Activated effector memory CD4-positive, alpha-beta T cell treated with anti-CD3 and anti-CD28 coated beads, Interleukin-2, amount 50 U/mL, for 16 hours (primary cell): ENCODE measurements at places on chromosomes 3 and 15.

DNA sequence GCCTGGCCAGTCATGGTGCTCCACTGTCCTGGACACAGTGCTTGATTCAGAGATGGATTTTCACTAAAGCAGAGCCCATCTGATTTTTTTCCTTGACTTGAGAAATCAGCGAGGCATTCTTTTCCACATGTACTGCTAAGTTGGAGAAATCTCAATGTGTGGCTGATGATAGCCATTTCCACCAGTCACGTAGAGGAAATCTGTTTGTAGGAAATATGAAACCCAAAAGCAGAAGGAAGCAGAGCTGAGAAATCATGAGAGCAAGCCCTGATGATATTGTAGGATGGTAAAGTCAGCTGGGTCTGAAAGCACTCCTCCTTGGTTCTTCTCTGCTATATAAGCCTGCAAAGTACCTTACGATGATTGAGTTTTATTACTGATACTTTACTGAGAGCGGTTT is 1233.4 kb downstream of the ROBO2 start:
- DNase-seq, result no peak

- DNase-seq, result no peak
Observed at GRCh38 chr3:80788914-80789313, 972.5 kb downstream of the GBE1 start.

GRCh38 chr15:98616397-98616796 is 31.9 kb upstream of the IGF1R start:
- DNase-seq, result no peak

DNA sequence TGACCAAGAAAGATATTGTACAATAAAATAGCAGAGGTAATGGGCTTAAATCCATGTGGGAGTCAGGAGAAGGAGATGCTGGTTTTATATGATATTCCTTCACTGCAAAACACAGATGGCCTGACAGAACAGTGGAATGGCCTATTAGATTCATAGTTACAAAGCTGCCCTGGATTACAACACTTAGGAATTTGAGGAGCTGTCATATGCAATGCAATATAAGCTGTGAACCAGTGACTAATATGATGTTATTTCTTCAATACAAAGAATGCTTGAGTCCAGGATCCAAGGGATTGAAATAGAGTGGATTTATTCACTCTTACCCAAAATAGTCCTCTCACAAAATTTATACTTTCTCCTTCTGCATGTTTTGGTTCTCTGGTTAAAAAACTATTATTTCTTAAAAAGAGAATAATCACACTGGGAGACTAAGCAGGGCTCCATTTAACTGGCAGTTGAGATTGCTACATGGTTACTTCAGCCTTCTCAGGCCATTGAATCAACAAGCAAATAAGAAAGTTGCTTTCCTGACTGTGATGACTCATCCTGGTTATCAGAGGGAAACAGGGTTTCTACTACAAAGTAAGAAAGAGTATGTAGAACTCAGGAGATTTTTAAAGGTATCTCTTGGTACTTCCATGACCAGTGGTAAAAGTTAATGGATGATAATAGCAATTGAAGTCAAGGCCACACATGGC is 79.8 kb upstream of the ZPLD1 start:
- no peak for DNase-seq

- DNase-seq, result no peak
Observed at GRCh38 chr15:37032091-37032775, 68.1 kb downstream of the MEIS2 start.

- no peak for DNase-seq
Observed at GRCh38 chr3:178982137-178982536, 89.5 kb downstream of the ZMAT3 start.

GRCh38 chr15:69025320-69025719 is 10.8 kb downstream of the NOX5 start:
- no peak for DNase-seq

DNA sequence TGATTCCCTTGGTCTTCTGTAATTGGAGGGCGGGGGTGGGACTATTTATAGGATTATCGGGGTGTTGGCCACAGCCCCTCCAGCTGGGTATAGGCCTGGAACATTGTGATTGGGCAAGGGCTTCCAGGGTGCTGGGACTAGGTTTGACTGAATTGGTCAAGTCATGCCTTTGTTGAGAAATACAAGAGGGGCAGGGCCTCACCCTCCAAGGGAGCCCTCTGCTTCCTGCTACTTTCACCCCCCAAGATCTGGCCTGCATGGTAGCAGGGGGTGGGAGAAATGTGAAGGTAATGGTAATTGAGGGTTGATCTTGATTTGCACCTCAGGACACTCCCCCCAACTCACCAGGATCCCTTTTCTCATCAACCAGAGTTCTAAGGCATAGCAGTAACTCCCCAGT is 25.2 kb downstream of the TRIM71 start:
- no peak for DNase-seq

DNA sequence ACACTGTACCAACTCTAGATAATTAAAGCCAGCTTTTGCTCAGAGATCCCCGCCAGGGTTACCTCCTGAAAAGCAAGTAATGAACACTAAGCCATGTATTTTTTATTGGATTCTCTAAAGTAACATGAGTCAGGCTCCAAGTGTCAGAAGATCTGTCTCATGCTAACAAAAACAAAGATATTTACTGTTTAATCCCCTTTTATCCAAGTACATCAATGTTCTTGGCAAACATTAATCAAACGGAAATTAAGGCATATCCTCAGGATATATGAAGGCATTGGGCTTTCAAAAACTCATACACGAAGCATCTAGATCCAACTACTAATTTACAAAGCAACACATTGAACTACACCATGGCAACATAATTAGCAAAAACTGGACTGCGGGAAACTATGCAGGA is 37.2 kb downstream of the MYO5A start:
- no peak for DNase-seq

DNA sequence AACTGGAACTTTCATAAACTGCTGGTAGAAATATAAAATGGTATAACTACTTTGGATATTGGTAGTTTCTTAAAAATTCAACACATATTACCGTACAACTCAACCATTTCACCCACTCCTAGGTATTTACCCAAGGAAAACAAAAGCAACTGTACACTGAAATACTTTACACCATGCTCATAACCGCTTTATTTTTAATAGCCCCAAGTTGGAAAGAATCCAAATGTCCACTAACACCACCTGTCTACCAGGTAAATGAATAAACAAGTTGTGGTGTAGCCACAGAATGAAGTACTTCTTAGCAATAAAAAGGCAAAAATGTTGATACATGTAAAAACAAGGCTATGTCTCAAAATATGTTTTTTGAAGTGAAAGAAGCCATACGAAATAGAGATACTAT is 215.9 kb upstream of the PEX5L start:
- no peak for DNase-seq

- DNase-seq, result peak; percentile 73
Observed at GRCh38 chr15:64151727-64152506, at the start of gene SNX22. SNX22 (plus strand) TSS chr15:64151731; CDS start chr15:64151776, 45 bp downstream.

DNA sequence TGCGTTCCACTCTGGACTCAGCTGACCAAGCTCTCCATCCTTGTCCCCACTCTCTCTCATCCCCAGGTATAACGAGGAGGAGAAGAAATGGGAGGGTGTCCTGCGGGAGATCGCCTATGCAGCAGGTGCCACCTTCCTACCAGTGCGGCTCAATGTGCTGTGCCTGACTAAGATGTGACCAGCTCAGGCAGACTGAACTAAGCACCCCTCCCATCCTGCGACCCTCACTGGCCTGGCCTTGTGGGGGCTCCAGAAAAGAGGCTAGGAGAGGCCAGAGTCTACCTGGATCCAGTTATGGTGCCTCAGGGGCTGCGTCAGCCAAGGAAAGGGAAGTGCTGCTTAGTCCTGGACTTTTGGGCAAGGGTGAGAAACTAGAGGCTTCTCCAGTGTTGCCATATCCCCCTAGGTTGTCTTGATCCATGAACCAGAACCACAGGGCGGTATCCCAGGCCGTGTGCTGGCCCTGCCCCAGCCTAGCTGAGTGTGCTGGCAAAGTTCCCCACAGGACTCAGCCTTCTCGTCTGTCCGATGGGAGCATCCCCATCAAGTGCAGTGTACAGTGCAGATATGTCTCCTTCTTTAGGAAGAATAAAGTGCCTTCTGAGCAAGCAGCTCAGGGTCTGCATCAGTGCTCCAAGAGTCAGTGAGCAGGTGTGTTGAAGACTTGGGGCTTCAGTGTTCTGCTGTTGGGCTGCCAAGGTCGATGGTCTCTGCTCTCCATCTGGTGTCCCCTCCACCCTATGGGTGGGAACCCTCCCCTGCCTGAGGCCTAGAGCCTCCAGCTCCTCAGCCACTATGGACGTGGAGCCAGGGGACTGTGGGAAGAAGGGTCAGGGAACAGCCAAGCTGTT is 6.7 kb downstream of the KLHL40 start:
- DNase-seq, result peak; percentile 33

GRCh38 chr15:83320844-83321243 is 36.4 kb upstream of the BNC1 start:
- no peak for DNase-seq

DNA sequence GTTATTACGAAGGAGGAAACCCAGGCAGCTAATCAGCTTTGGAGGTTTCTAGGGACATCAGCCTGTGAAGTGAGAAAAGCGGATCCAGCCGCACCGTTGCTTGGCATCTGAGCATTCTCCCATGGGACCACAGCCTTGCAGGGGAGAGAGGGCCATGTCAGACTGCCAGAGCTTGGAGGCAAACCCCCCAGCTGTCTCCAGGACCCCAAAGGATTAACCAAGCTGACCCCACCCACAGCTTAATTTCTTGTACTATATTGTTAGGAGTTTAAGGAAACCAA is 5.1 kb downstream of the IGDCC3 start:
- DNase-seq, result peak; percentile 13

DNA sequence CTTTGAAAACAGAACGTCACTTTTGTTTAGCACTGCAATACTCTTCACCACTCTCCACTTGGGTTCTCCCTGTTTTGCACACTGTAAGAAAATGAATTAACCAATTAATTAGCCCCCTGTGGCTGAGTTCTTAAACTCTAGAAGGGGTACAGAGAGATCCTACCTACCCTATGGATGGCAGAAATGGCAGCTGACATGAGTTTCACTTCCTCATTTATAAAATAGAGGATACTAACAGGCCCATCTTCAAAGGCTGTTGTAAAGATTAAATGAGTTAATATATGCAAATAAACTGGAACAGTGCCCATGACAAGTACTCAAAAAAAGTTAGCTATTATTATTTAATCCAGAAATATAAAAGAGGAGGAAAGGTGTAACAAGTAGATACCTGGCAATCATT is 36.9 kb downstream of the SUCLG2 start:
- DNase-seq, result no peak

GRCh38 chr15:31476866-31477265 is 150.2 kb downstream of the KLF13 start:
- peak; percentile 58 for DNase-seq

- DNase-seq, result no peak
Observed at GRCh38 chr3:190579514-190580137, 65.7 kb downstream of the IL1RAP start.

GRCh38 chr3:23406601-23407000 is 203.5 kb downstream of the UBE2E2 start:
- no peak for DNase-seq

DNA sequence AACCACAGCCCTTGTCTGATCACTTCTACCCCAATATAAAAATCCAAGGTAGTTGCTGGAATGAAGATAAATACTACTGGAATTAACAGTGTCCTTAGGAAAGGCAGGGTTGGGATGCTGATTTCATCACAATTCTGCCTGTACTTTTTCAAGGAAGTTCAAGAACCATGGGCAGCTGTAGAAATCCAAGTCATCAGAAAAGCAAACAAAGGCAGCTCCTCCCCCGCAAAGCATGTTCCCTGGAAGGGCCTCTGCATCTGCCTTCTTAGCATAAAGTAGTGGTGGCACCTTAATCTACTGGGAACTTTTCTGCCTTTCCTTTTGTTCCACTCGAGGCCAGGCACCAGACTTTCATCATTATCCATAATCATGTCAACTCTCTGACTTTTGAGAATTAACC is 54.4 kb downstream of the ERC2 start:
- no peak for DNase-seq

DNA sequence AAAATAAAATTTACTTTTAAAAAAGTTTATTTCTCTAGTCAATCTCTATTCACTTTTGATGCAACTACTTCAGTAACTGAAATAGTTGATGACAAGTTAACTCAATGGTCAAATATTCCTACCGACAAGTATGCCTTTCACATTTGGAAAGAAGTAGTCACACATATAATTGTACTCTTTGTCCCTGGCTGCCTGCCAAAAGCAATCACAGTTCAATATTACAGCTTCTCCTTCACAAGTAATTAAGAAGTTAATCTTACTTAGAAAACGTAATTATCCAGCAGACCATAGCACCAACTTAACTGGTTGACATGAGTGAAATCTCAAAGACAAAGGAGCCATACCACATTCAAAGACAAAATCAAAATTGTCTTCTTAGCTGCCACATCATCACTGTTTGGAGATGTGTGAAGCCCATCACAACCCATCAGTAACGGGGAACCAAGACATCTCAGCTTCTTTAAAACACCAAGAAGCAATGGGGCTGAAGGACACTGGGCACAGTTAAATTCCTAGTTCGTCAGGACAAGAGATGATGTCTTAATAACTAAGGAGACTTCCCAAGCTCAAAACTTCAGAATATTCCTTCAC is 86.1 kb downstream of the PLCH1 start:
- no peak for DNase-seq

GRCh38 chr3:140347151-140347550 is 330.7 kb upstream of the TRIM42 start:
- no peak for DNase-seq

GRCh38 chr15:71883447-71883846 is 73.1 kb downstream of the NR2E3 start:
- no peak for DNase-seq

DNA sequence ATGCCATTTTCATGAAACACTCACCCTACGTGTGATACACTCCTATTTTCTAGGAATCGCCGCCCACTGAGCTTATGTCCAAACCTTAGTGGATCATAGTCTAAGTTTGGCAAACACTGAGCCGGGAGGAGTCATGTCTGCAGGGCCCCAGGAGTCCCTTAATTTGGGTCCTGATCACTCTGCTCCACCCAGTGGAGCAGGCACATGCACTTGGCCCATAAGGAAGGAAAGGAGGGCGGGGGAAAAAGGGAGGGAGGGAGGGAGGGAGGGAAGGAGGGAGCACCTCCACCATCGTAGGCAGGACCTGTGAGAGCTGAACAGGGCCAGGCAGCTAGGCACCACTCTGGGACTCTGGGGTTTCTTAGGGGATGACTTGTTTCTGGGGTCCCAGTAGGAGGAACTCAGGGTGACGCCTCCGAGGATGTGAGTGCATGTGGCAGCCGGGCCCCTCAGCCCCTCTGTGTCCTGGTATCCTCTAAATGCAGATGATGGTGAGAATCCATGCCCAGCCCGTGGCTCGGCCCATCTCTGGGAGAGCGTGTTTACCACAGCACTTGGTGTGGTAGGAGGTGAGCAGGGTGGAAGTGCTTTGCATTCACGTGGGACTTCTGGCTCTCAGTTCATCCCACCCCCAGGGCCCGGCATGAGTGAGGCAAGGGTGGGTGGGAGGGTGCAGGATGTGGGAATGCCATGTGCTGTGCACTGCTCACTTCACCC is 109.4 kb downstream of the KLF13 start:
- peak; percentile 75 for DNase-seq

DNA sequence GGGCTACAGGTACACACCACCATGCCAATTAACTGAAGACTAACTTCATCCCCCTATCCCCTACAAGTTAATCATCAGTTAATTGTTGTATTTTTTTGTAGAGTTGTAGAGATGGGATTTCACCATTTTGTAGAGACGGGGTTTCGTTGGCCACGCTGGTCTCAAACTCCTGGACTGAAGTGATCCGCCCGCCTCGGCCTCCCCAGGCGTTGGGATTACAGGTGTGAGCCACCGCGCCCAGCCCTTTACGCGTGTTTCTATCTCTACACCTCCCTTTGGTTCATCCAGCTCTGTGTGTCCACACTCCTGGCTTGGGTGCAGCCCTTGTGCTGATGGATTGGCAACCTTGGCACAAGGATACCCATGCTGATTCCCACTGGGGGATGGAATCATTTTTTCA is 258.8 kb downstream of the FAM43A start:
- DNase-seq, result no peak

- DNase-seq, result no peak
Observed at GRCh38 chr15:31579282-31579681, 252.6 kb downstream of the KLF13 start.
